ENCODE measurements at places on chromosomes 13 and 19.

DNA sequence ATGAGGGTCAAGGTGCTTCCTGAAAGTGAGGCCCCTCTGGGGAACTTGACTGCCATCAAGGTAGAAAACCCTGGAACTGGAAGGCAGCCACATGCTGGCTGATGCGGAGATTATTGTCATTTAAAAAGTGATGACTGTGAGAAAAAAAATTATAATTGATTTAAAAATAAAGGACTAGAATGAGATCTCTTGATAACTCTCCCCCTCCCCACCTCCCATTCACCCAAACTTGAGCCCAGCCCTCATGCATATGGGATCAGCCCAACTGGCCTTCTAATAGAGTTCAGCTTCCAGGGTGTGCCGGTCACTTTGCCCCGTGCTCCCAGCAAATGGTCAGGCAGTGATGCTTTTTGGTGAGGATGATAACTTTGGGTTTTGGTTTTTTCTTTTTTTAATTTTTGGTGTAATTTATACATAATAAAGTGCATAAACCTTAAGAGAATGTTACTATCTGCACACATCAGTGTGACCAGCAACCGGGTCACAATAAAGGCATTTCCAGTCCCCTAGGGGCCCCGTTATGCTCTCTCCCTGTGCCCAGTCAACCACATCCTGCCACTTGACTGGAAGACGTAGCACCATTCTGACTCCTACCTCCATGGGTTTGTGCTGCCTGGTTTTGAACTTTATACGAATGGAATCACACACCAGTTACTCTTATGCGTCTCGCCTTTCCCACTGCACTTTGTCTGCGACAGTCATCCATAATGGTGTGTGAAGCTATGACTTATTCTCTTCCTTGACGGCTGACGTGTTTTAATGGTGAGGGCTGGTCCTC, 187.9 kb downstream of the USP12 start:
- DNase-seq, result no peak

DNA sequence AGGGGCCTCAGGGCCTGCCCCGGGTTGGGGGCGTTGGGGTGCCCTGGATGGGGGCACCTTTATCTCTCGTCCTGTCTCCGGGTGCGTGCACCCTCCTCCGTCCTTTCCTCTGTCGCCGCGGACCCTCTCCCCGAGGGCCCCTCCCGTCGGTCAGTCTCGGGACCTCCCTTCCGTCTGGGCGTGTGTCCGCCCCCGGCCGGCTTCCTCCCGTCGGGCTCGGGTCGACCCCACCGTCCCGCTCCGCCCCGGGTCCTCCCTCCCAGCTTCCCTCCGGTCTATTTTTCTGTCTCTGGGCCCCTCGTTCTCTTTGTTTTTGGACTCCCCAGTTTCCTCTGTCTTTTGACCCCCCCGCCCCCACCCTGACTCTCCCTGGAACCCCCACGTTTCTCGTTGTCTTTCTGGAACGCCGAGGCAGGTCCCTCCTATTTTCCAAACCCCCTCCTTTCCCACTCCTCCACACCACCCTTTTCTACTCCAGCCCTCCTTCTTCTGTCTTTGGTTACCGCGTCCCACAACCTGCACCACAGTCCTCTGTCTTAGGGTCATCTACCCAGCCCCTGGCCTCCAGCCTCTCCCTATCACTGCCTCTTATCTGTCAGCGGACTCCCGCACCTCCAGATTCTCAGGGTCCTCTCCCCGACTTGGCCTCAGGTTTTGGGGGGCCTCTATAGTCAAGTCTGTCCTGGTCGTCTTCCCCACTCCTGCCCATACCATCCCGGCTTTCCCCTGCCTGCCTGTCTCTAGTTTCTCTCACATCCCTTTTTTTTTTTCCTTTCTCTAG, 757 bp downstream of the EGLN2 start:
- no peak for DNase-seq

GRCh38 chr19:39139305-39139874, 13.8 kb downstream of the PAK4 start:
- DNase-seq, result no peak

- DNase-seq, result no peak
These were observed 84.3 kb downstream of the FGF14 start for GRCh38 chr13:102317593-102317992.
